Pancreas (tissue), 10 donors: ENCODE measurements at places on chromosomes 1 and 21. TPM values are rescaled to one million over a fixed set of nuclear protein-coding genes. Genes with fewer than 3 reads are reported as not detected.

The MATN1 gene
- total RNA-seq: not detected

The SPATA17 gene
- total RNA-seq: 0.42 TPM

The WNT2B gene
- 2.5 TPM for total RNA-seq

The ZSCAN20 gene
- total RNA-seq: 3.4 TPM

DNA sequence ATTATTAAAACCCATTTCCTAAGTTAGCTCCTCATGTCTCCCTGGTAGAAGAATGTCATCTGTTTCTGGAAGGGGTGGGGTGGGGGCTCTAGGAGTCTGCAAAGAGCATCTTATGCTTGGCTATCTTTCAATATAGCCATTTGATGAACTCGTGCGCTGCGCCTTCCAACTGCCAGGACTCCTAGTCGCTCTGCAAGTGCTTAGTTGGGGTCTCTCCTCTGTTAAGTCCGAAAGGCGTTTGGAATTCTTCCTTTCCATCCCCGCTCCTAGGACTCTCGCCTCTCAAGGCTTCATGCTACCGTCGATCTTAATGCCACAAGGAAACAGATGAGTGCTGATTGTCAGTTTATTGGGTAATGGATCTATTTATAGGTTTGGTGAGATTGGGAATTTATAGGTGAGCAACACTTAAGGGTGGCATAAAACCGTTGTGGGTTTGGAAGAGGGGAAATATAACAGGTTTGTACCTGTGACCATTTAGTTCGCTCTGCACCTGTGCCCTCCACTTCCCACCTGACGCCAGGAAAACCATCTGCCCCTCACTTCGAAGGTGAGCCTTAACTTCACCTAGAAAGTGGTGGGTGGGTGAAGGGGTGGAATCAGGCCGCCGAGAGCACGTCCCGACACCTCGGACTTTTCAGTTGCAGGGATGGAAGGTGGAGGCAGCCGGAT is 1.1 kb downstream of the KCNH1 start:
- no peaks in the 10 kb centered on the region for H3K36me3 ChIP-seq
- no peak overlapping the region for H3K27ac ChIP-seq
- peaks cover 10% of the 10 kb centered on the region for H3K4me1 ChIP-seq
- H3K4me3 ChIP-seq: peak overlapping the region; percentile 30
- peaks cover 14% of the 10 kb centered on the region for H3K27me3 ChIP-seq
